ENCODE measurements at places on chromosomes 1 and 21.

DNA sequence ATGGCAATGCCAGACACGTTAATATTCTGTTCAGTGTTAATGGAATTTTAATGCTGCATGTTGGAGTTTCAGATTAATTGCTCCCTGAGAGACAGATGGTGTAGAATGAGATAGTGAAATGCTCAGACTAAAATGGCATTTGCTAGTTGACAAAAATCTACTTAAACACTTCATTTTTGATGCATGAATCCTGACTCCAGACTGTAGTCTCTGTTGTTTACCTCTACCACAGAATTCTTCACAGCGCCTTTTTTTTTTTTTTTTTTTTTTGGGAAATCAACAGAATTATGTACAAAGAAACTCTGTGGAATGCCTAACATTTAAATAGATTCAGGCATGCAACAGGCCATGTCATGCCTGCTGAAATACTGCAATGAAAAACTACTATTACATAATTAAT is 111.3 kb downstream of the PLPPR5 start:
- H3K4me1 ChIP-seq = no peaks in the 10 kb centered on the region
- DNase-seq = no peak
- no peaks in the 10 kb centered on the region for H3K27me3 ChIP-seq

GRCh38 chr1:9128520-9129265 is at the start of gene GPR157:
GPR157 (minus strand) TSS chr1:9129102; CDS start chr1:9129027, 75 bp downstream.
- peak within 1 kb of the TSS; percentile 96 for H3K27ac ChIP-seq
- H3K4me3 ChIP-seq = peak within 1 kb of the TSS; percentile 83
- H3K4me1 ChIP-seq = peaks cover 58% of the 10 kb centered on the region

DNA sequence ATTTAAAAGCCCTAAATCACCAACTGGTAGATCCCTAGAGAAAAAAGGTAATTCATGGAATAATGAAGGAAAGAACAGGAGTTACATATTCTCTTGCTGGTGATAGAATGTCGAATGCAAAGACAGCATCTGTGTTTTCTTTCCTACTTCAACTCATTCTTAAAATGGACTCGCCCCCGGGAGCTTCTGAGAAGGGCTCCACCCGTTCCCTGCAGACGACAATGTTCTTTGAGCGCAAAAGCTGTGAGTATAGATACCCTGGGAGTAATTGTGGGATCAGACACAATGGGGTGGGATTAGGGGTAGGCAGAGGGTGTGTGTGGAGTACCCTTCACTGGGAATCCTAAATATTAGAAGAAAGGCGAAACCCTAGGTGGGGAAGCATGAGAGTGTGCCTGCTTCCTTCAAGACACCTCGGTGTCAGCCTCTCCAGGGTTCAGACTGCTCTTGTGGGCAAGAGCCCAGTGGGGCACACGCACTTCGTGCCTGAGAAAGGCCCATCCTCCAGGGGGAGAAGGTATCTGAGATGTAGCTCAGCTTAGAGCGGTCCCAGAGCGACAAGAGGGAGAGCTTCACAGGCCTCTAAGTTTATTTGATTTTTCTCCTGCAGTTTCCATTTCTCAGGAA is 123.3 kb upstream of the DPYD start:
- no peak overlapping the region for H3K27ac ChIP-seq
- H3K4me1 ChIP-seq = peaks cover 25% of the 10 kb centered on the region
- DNase-seq = no peak
- H3K36me3 ChIP-seq = no peaks in the 10 kb centered on the region

GRCh38 chr1:73042403-73042802 is 760.1 kb upstream of the NEGR1 start:
- no peaks in the 10 kb centered on the region for H3K27me3 ChIP-seq
- no peak for DNase-seq
- H3K27ac ChIP-seq = no peak overlapping the region
- H3K4me3 ChIP-seq = no peak overlapping the region

DNA sequence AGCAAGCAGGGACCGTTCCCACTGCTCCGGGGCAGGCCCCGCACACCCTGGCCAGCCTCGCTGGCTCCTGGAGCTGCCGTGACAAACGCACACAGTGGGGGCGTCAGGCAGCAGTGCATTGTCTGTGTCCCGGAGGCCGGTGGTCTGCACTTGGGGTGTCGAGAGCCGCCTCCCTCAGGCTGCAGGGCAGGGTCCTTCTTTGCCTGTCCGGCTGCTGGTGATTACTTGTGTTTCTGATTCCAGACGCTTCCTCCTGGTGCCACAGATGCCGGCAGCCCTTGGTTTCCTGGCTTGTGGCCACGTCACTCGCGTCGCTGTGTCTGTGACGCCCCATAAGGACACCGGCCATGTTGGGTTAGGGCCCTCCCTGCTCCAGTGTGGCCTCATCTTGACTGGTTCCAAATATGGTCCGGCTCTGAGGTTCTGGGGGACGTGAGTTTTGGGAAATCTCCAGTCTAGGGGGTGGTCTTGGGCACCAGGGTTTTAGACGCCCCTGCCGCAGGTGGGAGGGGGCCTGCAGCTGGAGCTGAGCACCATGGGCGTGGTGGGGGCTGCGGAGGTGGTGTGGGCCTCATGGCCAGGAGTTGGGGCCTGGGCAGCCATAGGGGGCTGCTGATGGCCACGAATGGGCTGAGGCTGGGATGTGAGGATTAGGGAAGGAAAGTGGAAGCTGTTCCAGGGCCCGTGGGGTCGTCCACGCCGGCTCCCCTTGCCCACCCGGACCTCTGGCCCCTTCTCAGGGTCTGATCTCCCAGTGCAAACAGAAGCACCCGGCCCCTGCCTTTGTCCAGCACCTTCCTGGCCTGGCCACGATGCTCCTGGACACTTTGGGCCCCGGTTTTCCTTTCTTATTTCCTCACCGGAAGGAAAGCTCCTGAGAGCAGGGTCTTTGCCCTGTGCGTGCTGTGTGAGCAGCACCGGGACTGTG is 41.0 kb downstream of the SLX9 start:
- no peak for DNase-seq
- H3K4me3 ChIP-seq = no peak overlapping the region
- peaks cover 20% of the 10 kb centered on the region for H3K36me3 ChIP-seq
- H3K4me1 ChIP-seq = peaks cover 11% of the 10 kb centered on the region
